ENCODE measurements at places on chromosomes 1 and 21.

GRCh38 chr1:85943526-85943925 lies 213.0 kb downstream of the COL24A1 start:
- H3K4me1 ChIP-seq = no peaks in the 10 kb centered on the region
- no peak overlapping the region for H3K27ac ChIP-seq
- H3K4me3 ChIP-seq = no peak overlapping the region
- no peaks in the 10 kb centered on the region for H3K27me3 ChIP-seq
- no peak for DNase-seq
- no peaks in the 10 kb centered on the region for H3K36me3 ChIP-seq

GRCh38 chr1:24097663-24098062 lies 14.3 kb downstream of the MYOM3 start:
- no peaks in the 10 kb centered on the region for H3K36me3 ChIP-seq
- H3K27ac ChIP-seq = no peak overlapping the region
- no peak for DNase-seq
- no peak overlapping the region for H3K4me3 ChIP-seq
- no peaks in the 10 kb centered on the region for H3K27me3 ChIP-seq
- H3K4me1 ChIP-seq = peaks cover 6% of the 10 kb centered on the region

DNA sequence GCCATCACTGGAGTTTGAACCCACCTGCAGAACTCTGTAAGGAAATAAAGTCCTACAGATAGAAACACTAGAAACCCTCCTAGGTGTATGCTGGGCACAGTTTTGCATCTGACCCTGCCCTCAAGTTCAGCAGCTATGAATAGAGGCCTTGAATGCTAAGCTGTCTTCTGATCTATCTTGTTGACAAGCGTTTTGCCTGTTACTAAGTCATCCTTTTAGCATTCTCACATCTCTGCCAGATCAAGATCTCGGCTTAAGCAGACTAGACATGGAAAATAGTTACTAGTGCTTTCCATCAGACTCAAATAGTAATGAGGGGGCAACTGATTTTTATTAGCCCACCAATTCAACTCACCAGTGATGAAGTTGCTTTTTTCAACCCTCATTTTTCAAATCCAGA lies 10.5 kb downstream of the TBX15 start:
- H3K36me3 ChIP-seq = no peaks in the 10 kb centered on the region
- no peak overlapping the region for H3K27ac ChIP-seq
- no peak overlapping the region for H3K4me3 ChIP-seq
- DNase-seq = no peak
- peaks cover 13% of the 10 kb centered on the region for H3K4me1 ChIP-seq

- no peaks in the 10 kb centered on the region for H3K27me3 ChIP-seq
- no peak overlapping the region for H3K27ac ChIP-seq
- H3K4me3 ChIP-seq = no peak overlapping the region
- no peaks in the 10 kb centered on the region for H3K4me1 ChIP-seq
- DNase-seq = no peak
- no peaks in the 10 kb centered on the region for H3K36me3 ChIP-seq
Measured at GRCh38 chr1:82934074-82934473, 1064.9 kb downstream of the TTLL7 start.

GRCh38 chr1:186518395-186518794 lies 57.5 kb upstream of the PDC start:
- no peak for DNase-seq
- H3K27ac ChIP-seq = no peak overlapping the region
- H3K4me1 ChIP-seq = peaks cover 3% of the 10 kb centered on the region

DNA sequence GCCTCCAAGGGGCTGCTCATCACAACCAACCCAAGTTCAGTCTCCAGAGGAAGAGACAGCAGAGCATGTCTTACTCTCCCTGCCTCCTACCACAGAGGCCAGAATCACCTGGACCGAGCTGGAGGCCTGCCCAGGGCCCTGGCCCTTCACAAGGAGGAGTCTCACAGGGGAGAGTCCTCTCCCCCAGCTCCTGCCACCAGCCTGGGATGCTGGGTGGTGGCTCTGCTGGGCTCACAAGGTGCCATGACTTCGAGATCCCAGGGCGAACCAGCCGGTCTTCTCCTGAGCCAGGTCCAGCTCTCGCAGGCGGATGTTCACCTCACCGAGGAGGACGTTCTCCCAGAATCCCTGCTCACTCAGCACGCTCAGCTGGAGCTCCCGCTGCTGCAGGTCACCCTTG lies 13.0 kb upstream of the PPP1R15B start:
- no peaks in the 10 kb centered on the region for H3K27me3 ChIP-seq
- H3K4me3 ChIP-seq = no peak overlapping the region
- no peak for DNase-seq
- peaks cover 2% of the 10 kb centered on the region for H3K4me1 ChIP-seq

DNA sequence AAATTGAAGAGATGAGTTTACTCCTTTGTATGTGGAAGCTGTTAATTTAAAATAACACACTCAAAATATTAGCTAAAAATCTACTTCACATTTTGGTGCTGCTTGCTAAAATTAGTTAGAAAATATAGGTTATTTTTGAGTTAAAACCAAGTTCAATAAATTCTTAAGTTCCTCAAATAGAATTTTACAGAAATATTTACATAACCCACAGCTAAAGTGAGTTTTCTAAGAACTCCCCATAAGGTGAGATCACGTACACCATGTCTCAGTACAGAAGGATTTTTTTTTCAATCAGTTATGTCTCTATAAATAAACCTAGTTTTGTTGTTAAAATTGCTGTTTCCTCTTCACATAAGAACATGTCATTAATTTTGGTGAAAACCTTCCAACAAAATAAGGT lies 108.0 kb downstream of the SDCCAG8 start:
- H3K4me1 ChIP-seq = no peaks in the 10 kb centered on the region
- no peaks in the 10 kb centered on the region for H3K27me3 ChIP-seq
- no peak overlapping the region for H3K4me3 ChIP-seq
- H3K36me3 ChIP-seq = no peaks in the 10 kb centered on the region

GRCh38 chr1:157403608-157404007 lies 148.7 kb downstream of the FCRL5 start:
- no peak overlapping the region for H3K4me3 ChIP-seq
- no peaks in the 10 kb centered on the region for H3K4me1 ChIP-seq
- H3K27me3 ChIP-seq = peaks cover 10% of the 10 kb centered on the region

DNA sequence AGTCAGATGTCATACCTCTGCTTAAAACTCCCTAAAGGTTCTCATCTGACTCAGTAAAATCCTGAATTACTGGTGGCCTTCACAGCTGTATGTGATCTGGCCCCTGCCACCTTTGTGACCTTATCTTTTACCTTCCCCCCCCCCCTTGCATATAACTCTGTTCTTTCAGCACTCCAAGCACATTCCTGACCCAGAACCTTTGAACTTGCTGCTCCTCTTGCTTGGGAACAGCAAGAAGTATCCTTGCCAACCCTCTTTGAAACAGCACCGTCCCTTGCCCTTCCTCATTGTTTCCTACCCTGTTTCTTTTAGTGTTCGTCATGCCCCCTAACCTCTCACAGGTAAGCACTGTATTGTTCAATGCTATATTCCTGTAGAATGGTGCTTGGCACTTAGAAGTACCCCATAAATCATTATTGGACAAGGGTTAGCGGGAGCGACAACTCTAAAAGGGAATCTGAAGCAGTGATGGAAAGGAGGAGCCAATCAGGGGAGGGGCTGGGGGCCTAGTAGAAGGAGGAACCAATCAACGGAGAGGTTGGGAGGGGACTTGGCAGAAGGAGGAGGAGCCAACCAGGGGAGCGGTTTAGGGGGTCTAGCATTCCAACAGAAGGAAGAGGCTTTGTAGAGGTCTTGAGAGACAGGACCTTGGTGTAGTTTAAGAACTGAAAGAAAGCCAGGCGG lies 13.9 kb downstream of the CACHD1 start:
- no peak overlapping the region for H3K27ac ChIP-seq
- no peaks in the 10 kb centered on the region for H3K4me1 ChIP-seq
- H3K4me3 ChIP-seq = no peak overlapping the region
- DNase-seq = no peak
- H3K27me3 ChIP-seq = no peaks in the 10 kb centered on the region

GRCh38 chr1:18951818-18952391 lies 4.6 kb downstream of the IFFO2 start:
- H3K4me3 ChIP-seq = peak overlapping the region; percentile 62
- no peaks in the 10 kb centered on the region for H3K27me3 ChIP-seq
- H3K27ac ChIP-seq = peak overlapping the region; percentile 90
- no peak for DNase-seq
- no peaks in the 10 kb centered on the region for H3K36me3 ChIP-seq
- peaks cover 89% of the 10 kb centered on the region for H3K4me1 ChIP-seq

DNA sequence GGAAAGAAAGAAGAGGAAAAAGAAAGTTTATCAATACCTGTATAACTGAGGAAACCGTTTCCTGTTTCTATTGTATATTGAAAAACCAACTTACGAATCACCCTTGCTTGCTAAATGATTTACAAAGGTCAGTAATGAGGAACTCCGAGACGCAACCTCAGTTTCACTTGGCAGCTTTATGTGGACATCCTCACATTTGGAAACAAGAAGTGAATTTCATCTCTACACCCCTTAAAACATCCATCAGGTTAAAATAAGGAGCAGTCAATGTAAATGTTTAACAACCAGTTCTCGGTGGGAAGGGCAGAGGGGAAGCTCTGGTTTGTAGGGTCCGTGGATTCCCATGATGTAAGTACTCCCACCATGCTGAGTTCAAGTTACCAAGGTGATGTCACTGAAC lies 481.7 kb upstream of the RUNX1 start:
- no peak overlapping the region for H3K27ac ChIP-seq
- H3K36me3 ChIP-seq = no peaks in the 10 kb centered on the region
- no peak for DNase-seq

- H3K4me3 ChIP-seq = no peak overlapping the region
- H3K36me3 ChIP-seq = no peaks in the 10 kb centered on the region
- no peaks in the 10 kb centered on the region for H3K4me1 ChIP-seq
- DNase-seq = no peak
Measured at GRCh38 chr21:40454057-40454456, 392.9 kb downstream of the DSCAM start.

DNA sequence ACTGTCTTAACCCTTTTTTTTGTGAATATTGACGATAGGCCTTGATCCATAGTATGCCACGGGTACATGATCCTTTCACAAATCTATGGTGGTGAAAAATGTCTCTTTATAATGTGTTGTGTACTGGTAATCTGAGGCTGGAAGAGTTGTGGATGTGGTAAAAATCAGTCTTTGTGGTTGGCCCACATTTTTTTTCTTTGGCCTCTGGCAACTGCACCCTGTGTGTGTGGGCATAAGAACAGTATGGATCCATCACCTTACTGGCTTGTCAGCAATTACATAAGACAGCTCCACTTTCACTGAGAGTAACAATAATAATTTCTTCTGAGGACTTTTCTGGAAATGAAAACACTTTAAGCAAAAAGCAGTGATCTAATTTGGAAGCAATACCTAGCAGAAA lies 101.6 kb downstream of the GABPA start:
- no peak overlapping the region for H3K27ac ChIP-seq
- no peaks in the 10 kb centered on the region for H3K27me3 ChIP-seq
- no peak overlapping the region for H3K4me3 ChIP-seq
- no peaks in the 10 kb centered on the region for H3K4me1 ChIP-seq

DNA sequence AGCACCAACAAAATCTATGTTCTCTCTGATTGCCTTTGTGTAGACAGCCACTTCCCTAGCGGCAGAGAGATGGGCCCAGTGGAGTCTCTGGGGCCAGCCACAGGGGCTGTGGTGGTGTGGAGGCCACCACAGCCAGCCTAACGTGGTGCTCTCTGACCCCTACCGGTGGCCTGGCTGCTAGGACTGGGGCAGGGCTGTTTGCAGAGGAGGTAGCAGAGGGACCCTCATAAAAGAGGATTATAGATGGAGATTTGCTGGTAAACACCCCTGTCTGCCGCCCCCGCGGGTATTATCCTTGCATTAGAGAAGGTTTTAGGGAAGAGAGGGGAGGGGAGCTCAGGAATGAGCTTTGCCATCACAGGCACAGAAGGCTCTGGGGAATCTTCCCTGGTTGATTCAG lies 310.3 kb upstream of the VAMP3 start:
- DNase-seq = no peak
- H3K27me3 ChIP-seq = peaks cover 26% of the 10 kb centered on the region
- H3K27ac ChIP-seq = no peak overlapping the region
- H3K4me1 ChIP-seq = no peaks in the 10 kb centered on the region
- H3K4me3 ChIP-seq = no peak overlapping the region

- no peak for DNase-seq
- H3K36me3 ChIP-seq = no peaks in the 10 kb centered on the region
- H3K4me1 ChIP-seq = peaks cover 4% of the 10 kb centered on the region
- no peak overlapping the region for H3K27ac ChIP-seq
Measured at GRCh38 chr1:25106352-25106751, 126.0 kb downstream of the SYF2 start.

- H3K4me3 ChIP-seq = no peak overlapping the region
- no peaks in the 10 kb centered on the region for H3K4me1 ChIP-seq
- DNase-seq = no peak
- no peaks in the 10 kb centered on the region for H3K27me3 ChIP-seq
- no peaks in the 10 kb centered on the region for H3K36me3 ChIP-seq
Measured at GRCh38 chr1:170513138-170513537, 18.8 kb upstream of the GORAB start.

DNA sequence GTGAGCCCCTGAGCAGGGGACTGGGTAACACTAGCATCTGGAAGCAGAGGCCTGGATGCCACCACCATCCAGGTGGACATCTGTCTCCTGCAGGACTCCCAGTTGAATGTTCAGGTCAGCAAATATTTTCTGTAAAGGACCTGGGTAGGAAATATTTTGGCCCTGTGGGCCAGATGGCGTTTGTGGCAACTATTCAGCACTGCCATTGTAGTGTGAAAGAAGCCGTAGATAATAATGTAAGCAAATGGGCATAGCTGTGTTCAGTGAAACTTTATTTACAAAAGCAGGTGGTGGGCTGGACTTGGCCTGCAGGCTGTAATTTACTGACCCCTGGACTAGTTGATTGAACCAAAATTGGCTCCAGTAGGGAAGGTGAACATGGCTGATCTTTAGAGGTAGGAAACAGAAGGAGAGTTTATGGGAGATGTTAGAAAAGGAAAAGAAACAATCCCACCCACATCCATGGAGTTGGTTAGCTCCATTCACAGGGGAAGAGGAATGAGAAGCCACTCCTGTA lies 20.0 kb upstream of the CD101 start:
- H3K27ac ChIP-seq = no peak overlapping the region
- H3K4me1 ChIP-seq = peaks cover 13% of the 10 kb centered on the region
- no peak for DNase-seq
- peaks cover 3% of the 10 kb centered on the region for H3K36me3 ChIP-seq
- no peaks in the 10 kb centered on the region for H3K27me3 ChIP-seq
- no peak overlapping the region for H3K4me3 ChIP-seq

DNA sequence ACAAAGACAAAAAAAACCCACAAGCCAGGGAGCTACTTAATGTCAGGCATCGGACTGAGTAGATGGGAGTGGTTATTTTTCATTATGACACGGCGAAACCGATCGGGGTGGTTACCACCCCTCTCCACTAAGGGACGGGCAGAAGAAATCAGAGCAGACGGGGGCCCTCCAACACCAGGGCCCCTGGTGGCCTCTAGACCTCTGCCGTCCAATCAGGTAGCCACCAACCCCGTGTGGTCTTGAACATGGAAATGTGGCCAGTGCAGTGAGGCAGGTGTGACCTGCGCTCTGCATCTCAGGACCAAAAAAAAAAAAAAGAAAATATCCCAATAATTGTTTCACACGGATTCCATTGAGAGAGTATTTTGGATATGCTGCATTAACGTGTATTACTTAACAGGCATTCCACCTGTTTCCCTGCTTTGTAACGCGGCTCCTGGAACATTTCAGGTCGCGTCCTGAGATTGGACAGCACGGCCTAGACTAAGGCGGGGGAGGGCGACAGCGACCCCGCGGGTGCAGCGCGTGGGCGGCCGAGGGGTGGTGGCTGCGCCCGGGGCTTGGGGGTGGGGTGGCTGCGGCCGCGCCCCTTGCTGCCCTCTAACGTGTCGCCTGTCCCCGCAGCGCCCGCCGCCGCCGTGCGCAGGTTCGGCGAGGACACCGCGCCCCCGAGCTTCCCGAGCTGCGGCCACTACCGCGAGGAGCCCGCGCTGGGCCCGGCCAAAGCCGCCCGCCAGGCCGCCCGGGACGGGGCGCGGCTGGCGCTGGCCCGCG lies 48.3 kb downstream of the SIM2 start:
- no peaks in the 10 kb centered on the region for H3K36me3 ChIP-seq
- H3K27me3 ChIP-seq = no peaks in the 10 kb centered on the region
- no peaks in the 10 kb centered on the region for H3K4me1 ChIP-seq
- no peak overlapping the region for H3K27ac ChIP-seq
- no peak for DNase-seq
